ENCODE measurements at places on chromosomes 2 and 18.

DNA sequence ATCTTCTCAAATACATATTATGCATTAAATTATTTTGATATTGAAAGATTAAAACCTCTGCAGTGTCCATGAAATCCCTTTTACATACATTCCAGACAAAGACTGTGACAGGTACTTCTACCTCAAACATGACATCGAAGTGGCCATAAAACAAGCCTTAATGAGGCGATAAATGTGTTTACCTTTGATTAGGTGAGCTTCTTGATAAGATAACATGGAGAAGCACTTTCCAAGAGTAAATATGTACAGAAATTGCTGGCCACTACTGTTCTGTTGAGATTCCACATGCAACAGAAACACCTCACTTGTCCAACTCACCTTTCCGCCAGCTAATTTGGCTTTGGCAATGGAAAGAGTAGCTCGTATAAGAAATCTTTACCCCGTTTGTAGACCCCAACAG is 55.2 kb downstream of the ZEB2 start:
- DNase-seq = no peak
- no peaks in the 10 kb centered on the region for H3K36me3 ChIP-seq
- no peaks in the 10 kb centered on the region for H3K4me1 ChIP-seq
- no peak overlapping the region for H3K27ac ChIP-seq
- peaks cover 13% of the 10 kb centered on the region for H3K27me3 ChIP-seq
- no peak overlapping the region for H3K4me3 ChIP-seq

DNA sequence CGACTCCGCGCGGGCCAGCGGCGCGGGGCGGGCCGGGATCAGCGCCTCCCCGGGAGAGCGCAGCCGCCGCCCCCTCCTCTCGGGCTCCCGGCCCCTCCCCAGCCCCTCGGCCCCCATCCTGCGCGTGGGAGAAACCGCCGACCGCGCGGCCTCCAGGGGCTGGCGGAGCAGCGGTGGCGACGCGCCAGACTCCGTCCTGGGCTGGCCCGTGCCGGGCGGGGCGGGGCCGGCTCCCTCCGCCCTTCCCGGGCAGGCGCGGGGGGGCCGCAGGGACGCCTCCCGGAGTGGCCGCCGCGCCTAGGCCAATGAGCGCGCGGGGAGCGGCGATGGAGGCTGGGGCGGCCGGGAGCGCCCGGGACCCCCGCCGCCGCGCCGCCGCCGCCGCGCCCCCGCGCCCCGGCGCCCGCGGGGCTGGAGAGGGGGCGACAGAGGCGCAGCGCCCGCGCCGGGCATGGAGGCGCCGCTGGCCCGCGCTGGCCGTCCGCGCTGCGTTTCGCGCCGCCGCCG is 49.1 kb downstream of the KCNIP3 start:
- H3K4me3 ChIP-seq = peak overlapping the region; percentile 35
- no peaks in the 10 kb centered on the region for H3K36me3 ChIP-seq
- no peak for DNase-seq
- peaks cover 3% of the 10 kb centered on the region for H3K4me1 ChIP-seq

GRCh38 chr18:13619505-13620205 is 106.7 kb downstream of the FAM210A start:
- H3K27ac ChIP-seq = no peak overlapping the region
- no peak for DNase-seq
- no peaks in the 10 kb centered on the region for H3K27me3 ChIP-seq
- H3K4me1 ChIP-seq = no peaks in the 10 kb centered on the region
- no peak overlapping the region for H3K4me3 ChIP-seq

GRCh38 chr2:142484111-142484510 is 353.3 kb upstream of the LRP1B start:
- no peaks in the 10 kb centered on the region for H3K36me3 ChIP-seq
- no peak for DNase-seq
- H3K27me3 ChIP-seq = no peaks in the 10 kb centered on the region
- no peak overlapping the region for H3K27ac ChIP-seq

DNA sequence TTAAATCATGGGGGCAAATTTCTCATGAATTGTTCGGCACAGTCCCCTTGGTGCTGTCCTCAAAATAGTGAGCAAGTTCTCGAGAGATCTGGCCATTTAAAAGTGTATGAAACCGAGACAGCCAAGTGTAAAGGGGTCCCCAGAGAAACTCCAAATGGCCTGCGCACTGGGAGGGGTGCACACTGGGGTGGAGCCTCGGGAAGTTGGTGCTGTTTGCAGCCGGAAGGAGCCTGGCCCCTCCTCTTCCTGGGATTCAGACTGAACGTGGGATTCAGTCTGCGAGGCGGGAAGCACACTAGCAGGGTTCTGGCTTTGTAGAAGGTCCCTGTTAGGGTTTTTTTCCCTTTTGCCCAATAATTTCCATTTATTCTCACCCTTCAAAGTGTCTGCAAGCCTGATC is 48.8 kb downstream of the RABL2A start:
- no peak for DNase-seq
- no peak overlapping the region for H3K27ac ChIP-seq
- no peaks in the 10 kb centered on the region for H3K27me3 ChIP-seq
- no peaks in the 10 kb centered on the region for H3K4me1 ChIP-seq

- no peak overlapping the region for H3K27ac ChIP-seq
- H3K36me3 ChIP-seq = no peaks in the 10 kb centered on the region
- no peaks in the 10 kb centered on the region for H3K4me1 ChIP-seq
Measured at GRCh38 chr2:80655265-80655664, 350.7 kb upstream of the LRRTM1 start.

- H3K36me3 ChIP-seq = no peaks in the 10 kb centered on the region
- no peaks in the 10 kb centered on the region for H3K27me3 ChIP-seq
- DNase-seq = no peak
Measured at GRCh38 chr2:72083751-72084583, 63.7 kb downstream of the CYP26B1 start.

DNA sequence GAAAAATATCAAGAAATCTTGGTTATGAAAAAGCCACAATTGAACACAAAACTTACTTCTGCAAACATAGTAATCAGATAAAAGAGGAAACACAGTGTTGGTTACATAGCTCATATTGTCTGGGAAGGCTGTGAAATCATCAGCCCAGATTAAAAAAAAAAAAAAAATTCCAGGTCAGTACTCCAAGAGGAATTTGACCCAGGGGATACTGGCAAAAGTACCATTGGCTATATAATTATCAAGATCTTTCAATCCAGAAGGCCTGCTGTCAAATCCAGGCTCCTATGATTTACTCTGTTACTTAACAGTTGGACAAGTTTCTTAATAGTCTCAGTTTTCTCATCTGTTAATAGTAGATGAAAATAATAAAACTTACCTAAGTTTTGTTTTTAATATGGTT is 12.9 kb upstream of the IKZF2 start:
- H3K36me3 ChIP-seq = no peaks in the 10 kb centered on the region
- DNase-seq = no peak
- H3K27ac ChIP-seq = no peak overlapping the region
- H3K4me1 ChIP-seq = peaks cover 6% of the 10 kb centered on the region
- H3K27me3 ChIP-seq = no peaks in the 10 kb centered on the region

DNA sequence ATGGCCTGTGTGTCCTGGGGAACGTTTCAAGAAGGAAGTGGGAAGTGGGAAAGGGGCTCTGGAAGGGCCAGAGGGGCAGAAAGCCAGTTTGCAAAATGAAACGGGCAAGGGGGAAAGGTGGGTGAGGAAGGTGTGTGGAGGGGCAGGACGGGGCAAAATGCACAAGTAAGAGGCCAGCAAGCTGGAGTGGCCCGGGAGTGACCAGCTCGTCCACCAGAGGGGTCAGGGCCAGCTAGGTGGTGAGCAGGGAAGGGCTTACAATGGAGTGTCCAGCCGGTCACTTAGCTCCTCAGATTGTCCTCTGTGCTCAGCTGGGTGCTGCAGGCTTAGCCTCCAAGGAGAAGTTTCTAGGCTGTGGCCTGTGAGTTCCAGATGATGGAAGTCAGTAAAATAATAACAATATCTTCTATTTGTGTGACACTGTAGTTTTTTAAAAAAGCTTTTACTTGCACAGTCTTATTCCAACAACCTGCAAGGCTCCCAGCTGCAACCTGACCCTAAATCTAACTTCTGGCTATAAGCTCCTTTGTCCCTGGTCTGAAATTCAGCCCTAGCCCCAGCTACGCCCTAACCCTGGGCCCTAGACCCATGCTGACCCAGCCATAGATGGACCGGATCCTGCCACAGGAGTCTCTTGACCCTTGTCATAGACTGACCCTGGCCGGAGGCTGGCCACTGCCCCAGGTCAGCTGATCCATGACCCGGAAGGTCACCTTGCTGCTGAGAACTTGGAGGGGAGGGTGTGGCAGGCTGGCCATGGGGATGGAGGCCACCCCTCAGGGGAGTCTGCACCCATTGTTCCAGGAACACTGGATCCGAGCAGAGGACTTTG is 29.2 kb downstream of the MYO7B start:
- H3K27ac ChIP-seq = no peak overlapping the region
- no peaks in the 10 kb centered on the region for H3K36me3 ChIP-seq
- no peaks in the 10 kb centered on the region for H3K4me1 ChIP-seq
- no peak overlapping the region for H3K4me3 ChIP-seq

DNA sequence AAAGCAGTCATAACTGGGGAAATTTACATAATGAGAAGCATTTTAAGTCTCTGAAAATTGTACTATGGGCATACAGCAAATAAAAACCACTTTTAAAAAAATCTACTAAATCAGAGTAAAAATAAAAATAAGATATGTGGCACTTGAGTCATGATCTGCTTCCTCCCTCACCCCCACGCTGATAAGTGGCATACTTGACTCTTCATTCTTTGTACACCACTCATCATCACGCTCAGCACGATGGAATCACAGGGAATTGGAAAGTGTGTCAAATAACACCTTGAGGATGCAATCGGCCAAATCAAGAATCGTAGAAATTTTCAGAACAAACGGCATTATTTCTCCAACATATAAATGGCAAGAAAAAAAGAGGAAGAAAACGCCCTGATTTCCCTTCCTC is 41.1 kb upstream of the REG3G start:
- no peaks in the 10 kb centered on the region for H3K36me3 ChIP-seq
- H3K27ac ChIP-seq = no peak overlapping the region
- no peak overlapping the region for H3K4me3 ChIP-seq
- no peaks in the 10 kb centered on the region for H3K4me1 ChIP-seq
- no peaks in the 10 kb centered on the region for H3K27me3 ChIP-seq
- no peak for DNase-seq

DNA sequence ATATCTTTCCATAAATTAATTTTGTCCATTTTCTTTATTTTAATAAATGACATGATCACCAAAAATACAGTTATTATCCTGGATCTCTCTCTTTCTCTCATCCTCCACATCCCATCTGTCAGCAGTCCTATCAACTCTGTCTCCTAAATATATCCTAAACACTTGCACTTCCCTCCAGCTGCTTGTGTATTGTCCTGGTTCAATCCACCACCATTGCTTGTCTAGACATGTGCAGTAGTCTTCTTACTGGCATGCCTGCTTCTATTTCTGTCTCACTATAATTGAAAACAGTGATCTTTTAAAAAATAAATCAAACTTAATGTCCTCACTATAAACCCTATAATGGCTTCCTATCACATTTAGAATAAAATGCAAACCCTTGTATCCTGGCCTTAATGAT is 2168.6 kb upstream of the PIK3C3 start:
- no peak overlapping the region for H3K4me3 ChIP-seq
- H3K27me3 ChIP-seq = no peaks in the 10 kb centered on the region
- H3K4me1 ChIP-seq = no peaks in the 10 kb centered on the region
- H3K36me3 ChIP-seq = no peaks in the 10 kb centered on the region
- DNase-seq = no peak

DNA sequence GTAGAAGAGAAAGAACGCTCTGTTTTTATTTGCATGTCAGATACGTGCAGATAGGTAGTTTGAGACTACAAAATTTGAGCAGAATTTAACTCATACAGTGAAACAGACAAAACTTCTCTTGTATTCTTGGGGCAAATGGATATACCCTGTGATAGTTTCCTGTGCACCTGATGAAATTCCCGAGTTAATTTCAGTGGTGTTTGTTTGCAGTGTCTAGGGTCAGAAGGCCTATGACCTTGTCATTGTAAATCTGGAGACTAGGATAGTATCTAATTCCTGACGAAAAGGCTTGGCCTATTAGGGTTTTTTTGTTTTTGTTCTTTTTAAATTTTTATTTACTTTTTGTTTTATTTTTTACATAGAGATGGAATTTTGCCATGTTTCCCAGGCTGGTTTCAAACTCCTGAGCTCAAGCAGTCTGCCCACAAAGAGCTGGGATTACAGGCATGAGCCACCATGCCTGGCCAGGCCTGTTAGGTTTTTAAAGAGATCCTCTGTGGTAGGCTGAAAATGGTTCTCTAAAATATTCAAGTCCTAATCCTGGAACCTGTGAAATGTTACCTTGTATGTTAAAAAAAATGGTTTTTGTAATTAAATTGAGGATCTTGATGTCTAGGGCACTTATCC is 17.6 kb downstream of the LCLAT1 start:
- H3K36me3 ChIP-seq = peaks cover 2% of the 10 kb centered on the region
- DNase-seq = no peak
- no peaks in the 10 kb centered on the region for H3K4me1 ChIP-seq
- H3K27ac ChIP-seq = peak overlapping the region; percentile 23

DNA sequence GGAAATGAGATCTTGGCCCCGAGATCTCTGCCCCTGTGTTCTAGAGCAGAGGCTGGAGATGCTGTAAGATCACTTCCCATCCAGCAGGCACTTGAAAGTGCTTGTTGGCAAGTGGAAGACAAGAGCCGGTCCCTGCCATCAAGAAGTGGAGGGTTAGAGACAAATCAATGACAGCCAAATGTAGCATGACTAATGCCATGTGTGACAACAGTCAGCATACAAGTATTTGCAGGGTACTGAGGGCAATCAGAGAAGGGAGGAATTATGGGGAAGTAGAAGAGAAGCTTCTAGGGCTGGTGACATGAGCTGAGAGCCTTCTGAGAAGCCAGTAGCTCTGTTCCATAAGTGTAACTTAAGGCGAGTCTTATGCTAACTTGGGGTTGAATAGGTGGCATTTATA is 58.6 kb downstream of the TMEM17 start:
- DNase-seq = no peak
- H3K4me1 ChIP-seq = peaks cover 19% of the 10 kb centered on the region
- no peak overlapping the region for H3K27ac ChIP-seq
- H3K36me3 ChIP-seq = no peaks in the 10 kb centered on the region

- no peak for DNase-seq
- H3K36me3 ChIP-seq = no peaks in the 10 kb centered on the region
- no peaks in the 10 kb centered on the region for H3K4me1 ChIP-seq
- H3K4me3 ChIP-seq = no peak overlapping the region
- H3K27ac ChIP-seq = no peak overlapping the region
Measured at GRCh38 chr2:68741238-68741637, 6.6 kb downstream of the ARHGAP25 start.

GRCh38 chr18:74996055-74996454 is 212.9 kb downstream of the PTGR3 start:
- H3K27ac ChIP-seq = no peak overlapping the region
- H3K27me3 ChIP-seq = no peaks in the 10 kb centered on the region
- no peaks in the 10 kb centered on the region for H3K36me3 ChIP-seq
- no peak overlapping the region for H3K4me3 ChIP-seq
- DNase-seq = no peak
- no peaks in the 10 kb centered on the region for H3K4me1 ChIP-seq

- no peak for DNase-seq
- no peak overlapping the region for H3K27ac ChIP-seq
- no peaks in the 10 kb centered on the region for H3K36me3 ChIP-seq
- H3K4me3 ChIP-seq = no peak overlapping the region
- no peaks in the 10 kb centered on the region for H3K27me3 ChIP-seq
Measured at GRCh38 chr2:230640540-230641011, 72.1 kb upstream of the CAB39 start.

GRCh38 chr2:198214114-198214596 is 409.8 kb downstream of the PLCL1 start:
- no peaks in the 10 kb centered on the region for H3K4me1 ChIP-seq
- peak overlapping the region; percentile 24 for H3K27ac ChIP-seq
- DNase-seq = no peak
- no peak overlapping the region for H3K4me3 ChIP-seq
- H3K27me3 ChIP-seq = no peaks in the 10 kb centered on the region

- H3K27me3 ChIP-seq = no peaks in the 10 kb centered on the region
- H3K27ac ChIP-seq = peak overlapping the region; percentile 8
- H3K4me1 ChIP-seq = peaks cover 44% of the 10 kb centered on the region
- no peaks in the 10 kb centered on the region for H3K36me3 ChIP-seq
- DNase-seq = peak; percentile 23
Measured at GRCh38 chr2:132588576-132588975, 81.4 kb downstream of the LYPD1 start.
